Frontal cortex (tissue), 4 donors: ENCODE measurements at places on chromosomes 13 and 19. TPM values are rescaled to one million over a fixed set of nuclear protein-coding genes. Genes with fewer than 3 reads are reported as not detected.

ELOF1 gene
- total RNA-seq, result 19.2 TPM

ZNF525 gene
- 37.5 TPM for total RNA-seq

CYP2A7 gene
- not detected for total RNA-seq

CLIP3 gene
- 24.9 TPM for total RNA-seq

CCDC122 gene
- 10.2 TPM for total RNA-seq

IL12RB1 gene
- 0.41 TPM for total RNA-seq

ZNF382 gene
- total RNA-seq, result 96.2 TPM

RFXAP gene
- 5.3 TPM for total RNA-seq

DNA sequence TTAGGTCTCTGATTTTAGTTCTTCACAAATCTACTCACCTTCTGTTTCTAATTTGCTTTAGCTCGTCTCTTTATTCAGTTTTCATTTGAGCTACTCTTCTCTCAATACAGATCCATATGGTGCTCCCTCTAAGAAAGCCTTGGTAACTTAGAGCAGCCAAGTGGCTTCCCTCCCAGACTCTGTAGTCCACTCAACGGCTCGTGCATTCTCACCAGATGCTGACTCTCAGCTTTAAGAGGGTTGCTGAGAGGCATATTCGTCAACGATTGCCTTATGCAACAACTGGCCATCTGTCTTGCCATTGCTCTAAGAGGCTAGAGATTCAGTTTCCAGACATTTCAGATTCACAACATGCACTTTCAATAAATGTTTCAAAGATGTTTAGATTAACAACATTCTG, 785.8 kb upstream of the SLC10A2 start:
- DNase-seq, result no peak

GRCh38 chr13:73945871-73946270, 188.3 kb downstream of the KLF12 start:
- DNase-seq, result no peak

- no peak for DNase-seq
These were observed 205.5 kb upstream of the SOX21 start for GRCh38 chr13:94917824-94918223.

DNA sequence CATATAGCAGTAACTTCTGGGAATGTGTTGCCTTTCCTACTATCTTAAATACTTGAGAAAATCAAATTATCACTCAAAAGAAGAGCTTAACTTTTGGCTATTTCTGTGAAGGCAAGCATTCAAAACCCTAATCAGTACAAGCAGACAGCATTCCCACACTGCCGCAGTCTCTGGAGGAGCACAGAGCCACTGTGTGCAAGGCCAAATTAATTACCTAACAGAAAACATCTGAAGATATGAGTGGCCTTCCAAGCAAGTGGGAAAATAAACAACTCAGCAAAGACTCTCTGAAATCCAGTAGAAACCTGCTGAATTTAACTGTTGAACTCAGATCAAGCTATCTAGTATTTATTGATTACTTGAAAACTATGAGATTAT, 68.2 kb downstream of the COL4A1 start:
- no peak for DNase-seq

DNA sequence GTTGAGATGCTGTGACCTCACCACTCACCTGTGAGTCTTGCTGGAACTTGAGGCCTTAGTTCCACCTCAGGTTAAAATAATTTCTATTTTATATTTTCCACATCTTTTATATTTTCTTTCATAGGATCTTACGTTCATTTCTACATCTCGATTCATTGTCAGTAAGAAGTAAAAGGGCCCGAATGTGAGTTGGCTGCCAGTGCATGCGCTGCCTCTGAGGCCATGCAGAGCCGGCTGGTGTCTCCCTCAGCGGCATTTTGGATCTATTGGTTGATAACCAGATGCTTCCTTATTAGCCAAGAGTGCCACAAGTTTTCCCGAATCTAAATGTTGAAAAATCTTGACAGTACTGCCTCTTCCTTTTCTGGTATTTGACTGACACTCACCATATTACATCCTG, 347.3 kb downstream of the TEX29 start:
- DNase-seq, result no peak

GRCh38 chr13:78618411-78618810, 15.1 kb upstream of the POU4F1 start:
- no peak for DNase-seq

DNA sequence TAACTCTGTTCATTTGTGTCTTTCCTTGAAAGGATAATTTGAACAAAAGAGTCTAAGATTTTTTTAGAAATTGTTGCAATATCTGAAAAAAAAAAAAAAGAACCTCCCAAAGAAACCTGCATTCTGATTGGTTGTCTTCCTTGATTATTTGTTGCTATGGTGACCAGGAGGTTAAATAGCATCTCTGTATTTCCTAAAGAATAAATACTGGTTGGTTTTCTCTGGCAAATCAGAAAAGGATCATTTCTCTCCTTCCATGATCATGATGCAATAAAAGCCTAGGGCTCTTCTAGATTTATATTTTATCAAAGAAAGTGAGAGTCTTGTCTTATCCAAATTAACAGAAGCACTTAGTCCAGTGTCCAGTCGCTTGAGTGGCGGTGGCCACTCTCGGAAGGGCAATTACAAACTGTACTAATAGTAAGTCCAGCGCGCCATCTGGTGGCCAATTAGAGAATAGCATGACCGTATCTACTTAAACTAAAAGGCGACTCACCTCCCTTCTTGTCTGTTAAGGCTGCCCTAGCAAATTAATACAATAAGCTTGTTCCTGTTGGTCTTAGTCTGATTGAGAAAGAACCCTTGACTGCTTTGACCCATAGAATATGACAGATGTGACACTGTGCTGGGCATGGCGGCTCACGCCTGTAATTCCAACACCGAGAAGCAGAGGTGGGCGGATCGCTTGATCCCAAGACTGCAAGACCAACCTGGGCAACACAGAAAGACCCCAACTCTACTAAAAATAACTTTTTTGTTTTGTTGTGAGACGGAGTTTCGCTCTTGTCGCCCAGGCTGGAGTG, 47.0 kb upstream of the PNMA8B start:
- DNase-seq, result no peak

DNA sequence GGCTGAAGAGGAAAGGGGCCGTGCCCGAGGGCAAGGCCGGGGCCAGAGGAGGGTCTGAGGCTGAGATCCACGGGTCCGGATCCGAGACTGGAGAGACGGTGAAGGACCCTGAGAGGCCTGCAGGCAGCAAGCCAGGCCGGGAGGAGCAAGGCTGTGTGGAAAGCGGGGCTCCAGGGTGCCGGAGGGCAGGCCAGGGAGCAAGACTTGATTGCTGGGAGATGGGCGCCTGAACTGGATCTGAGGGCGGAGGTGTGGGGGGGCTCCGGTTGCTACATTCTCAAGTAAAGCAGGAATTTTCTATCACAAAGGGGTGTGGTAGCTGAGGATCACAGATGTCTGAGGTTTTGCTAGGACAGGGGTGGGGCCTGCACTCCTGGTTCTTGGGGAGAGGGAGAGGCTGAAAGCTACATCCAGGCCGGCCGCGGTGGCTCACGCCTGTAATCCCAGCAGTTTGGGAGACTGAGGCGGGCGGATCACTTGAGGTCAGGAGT, 3.8 kb downstream of the MAMSTR start:
- DNase-seq, result no peak

- peak; percentile 89 for DNase-seq
These were observed 590 bp upstream of the LGI4 start for GRCh38 chr19:35135389-35135909.

DNA sequence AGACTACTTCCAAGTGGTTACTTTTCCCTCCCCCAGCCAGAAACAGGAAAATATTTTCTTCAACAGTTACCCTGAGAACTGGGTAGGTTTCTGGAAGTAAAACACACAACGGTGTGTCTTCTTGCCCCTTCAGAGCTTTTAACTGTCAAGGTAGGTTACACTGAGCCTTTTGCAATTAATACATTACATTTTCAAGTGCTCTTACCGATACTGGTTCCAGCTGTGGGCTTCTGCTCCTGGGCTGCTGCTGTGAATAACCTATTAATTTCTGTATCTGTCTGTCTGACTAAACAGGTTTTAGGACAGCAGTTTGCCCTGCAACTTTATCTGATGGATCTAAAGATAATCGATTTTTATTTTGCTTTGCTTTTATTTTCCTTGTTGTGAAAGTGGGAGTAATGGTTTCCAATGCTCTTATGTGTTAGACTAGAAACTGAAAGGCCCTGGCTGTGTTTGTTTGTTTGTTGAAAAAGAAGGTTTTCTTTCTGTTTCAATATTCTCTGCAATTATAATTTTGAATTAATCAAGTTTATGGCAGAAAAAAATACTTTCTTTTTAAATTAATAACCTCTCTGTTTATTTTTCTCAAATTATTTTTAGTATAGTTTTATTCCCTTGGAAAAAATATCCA, 196.7 kb upstream of the SLITRK6 start:
- DNase-seq, result no peak

GRCh38 chr13:113561417-113562084, 23.0 kb upstream of the TFDP1 start:
- no peak for DNase-seq

DNA sequence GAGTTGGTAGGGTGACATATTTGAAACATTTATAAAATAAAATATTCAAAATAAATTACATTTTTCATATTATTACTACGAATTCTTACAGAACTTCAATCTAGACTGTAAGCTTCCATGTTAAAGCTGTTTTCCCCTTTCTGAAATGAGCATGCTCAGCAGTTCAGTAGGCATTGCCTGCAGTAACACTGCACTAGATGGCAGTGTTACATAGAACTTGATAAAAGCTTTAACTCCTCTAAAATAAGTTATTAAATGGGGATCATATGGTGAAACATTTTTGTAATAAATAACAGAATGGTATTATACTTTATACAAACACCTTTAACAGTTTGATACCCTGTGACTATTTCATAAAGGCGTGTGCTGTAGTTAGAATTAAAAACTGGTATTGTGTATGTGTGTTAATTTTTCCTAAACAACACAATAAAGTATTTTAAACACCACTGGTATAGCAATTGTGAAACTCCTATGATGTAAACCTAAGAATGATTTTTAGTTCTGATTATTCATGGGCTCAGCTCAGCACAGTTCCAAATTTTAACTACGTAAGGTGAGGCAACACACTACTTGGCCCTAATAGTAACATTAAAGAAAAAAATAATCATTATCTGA, 11.6 kb upstream of the GPR18 start:
- DNase-seq, result no peak

- no peak for DNase-seq
These were observed 26.5 kb downstream of the CEP89 start for GRCh38 chr19:32945260-32945659.
